ENCODE measurements at places on chromosomes 7 and 10. TPM values are rescaled to one million over a fixed set of nuclear protein-coding genes. Genes with fewer than 3 reads are reported as not detected.

UCN3 gene
- not detected for polyA plus RNA-seq

ATP6V0A4 gene
- not detected for polyA plus RNA-seq

TCAF2 gene
- polyA plus RNA-seq: 2.4 TPM

HOXA3 gene
- not detected for polyA plus RNA-seq

PKD1L1 gene
- polyA plus RNA-seq: 0.06 TPM

SLC26A4 gene
- not detected for polyA plus RNA-seq

LIPM gene
- polyA plus RNA-seq: not detected

SLC39A12 gene
- polyA plus RNA-seq: not detected

TMEM196 gene
- polyA plus RNA-seq: not detected

KCNMA1 gene
- 5.5 TPM for polyA plus RNA-seq

HOXA11 gene
- not detected for polyA plus RNA-seq

FFAR4 gene
- polyA plus RNA-seq: not detected

NODAL gene
- not detected for polyA plus RNA-seq

SPACDR gene
- polyA plus RNA-seq: 0.78 TPM

PLEKHS1 gene
- not detected for polyA plus RNA-seq

UNCX gene
- not detected for polyA plus RNA-seq

POU6F2 gene
- polyA plus RNA-seq: not detected

ATP6V0E2 gene
- polyA plus RNA-seq: 51.8 TPM

ASB10 gene
- polyA plus RNA-seq: not detected

ANKRD1 gene
- not detected for polyA plus RNA-seq

SPDYE11 gene
- 0.19 TPM for polyA plus RNA-seq

DRGX gene
- not detected for polyA plus RNA-seq

LBX1 gene
- polyA plus RNA-seq: not detected

PRR15 gene
- polyA plus RNA-seq: not detected

PON1 gene
- not detected for polyA plus RNA-seq

CSGALNACT2 gene
- polyA plus RNA-seq: 12.2 TPM

HOXA4 gene
- polyA plus RNA-seq: not detected

WDFY4 gene
- 78.7 TPM for polyA plus RNA-seq

SFMBT2 gene
- 1.6 TPM for polyA plus RNA-seq

CACNA2D1 gene
- polyA plus RNA-seq: not detected

TMEM236 gene
- polyA plus RNA-seq: not detected

SRRM3 gene
- not detected for polyA plus RNA-seq

ATG9B gene
- 11.2 TPM for polyA plus RNA-seq

PRPS1L1 gene
- polyA plus RNA-seq: not detected

GPC2 gene
- 0.23 TPM for polyA plus RNA-seq

SUGCT gene
- 1.3 TPM for polyA plus RNA-seq

PDCD4 gene
- polyA plus RNA-seq: 319 TPM

HELLS gene
- 10.3 TPM for polyA plus RNA-seq

LRIT1 gene
- polyA plus RNA-seq: not detected

SGMS1 gene
- 12.4 TPM for polyA plus RNA-seq

All from IgD-negative memory B cell (primary cell).